Neural crest cell (in vitro differentiated cells): ENCODE measurements at places on chromosomes 3 and 15.
A peak's percentile ranks its signal among the peaks of the same experiment; 100 is the strongest.

- H3K4me1 ChIP-seq: no peaks in the 10 kb centered on the region
- no peak for DNase-seq
- H3K4me3 ChIP-seq: no peak overlapping the region
- H3K36me3 ChIP-seq: peaks cover 18% of the 10 kb centered on the region
- no peak overlapping the region for H3K27ac ChIP-seq
These were observed 56.9 kb downstream of the CEP152 start for GRCh38 chr15:48754011-48754410.

DNA sequence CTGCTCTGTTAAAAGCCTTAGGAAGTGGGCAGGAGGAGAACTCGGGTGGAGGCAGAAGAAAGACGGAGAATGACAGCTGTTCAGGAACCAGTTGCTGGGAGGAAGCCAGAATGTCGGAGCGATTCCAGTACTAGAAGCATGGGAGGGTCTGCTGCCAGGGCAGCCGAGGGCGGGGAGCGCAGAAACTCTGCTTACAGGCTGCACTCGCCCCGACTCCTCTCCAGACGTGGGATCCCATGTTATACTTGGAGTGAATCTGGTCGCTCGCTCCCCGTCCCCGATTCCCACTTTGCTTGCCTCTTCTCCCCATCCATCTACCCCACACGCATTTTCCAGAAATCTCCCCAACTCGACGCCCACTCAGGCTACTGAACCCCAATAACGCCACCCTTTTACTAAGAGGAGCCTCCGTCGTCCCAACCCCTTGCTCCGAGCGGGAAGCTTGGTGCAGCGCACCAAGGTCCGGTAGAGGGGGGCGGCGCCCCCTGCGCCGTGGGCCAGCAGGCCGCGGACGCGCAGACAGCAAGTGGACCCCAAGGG is 665 bp downstream of the GATM start:
- H3K4me1 ChIP-seq: peaks cover 24% of the 10 kb centered on the region
- no peak overlapping the region for H3K27ac ChIP-seq
- DNase-seq: no peak
- peaks cover 68% of the 10 kb centered on the region for H3K27me3 ChIP-seq
- no peaks in the 10 kb centered on the region for H3K36me3 ChIP-seq
- peak overlapping the region; percentile 92 for H3K4me3 ChIP-seq

- peak overlapping the region; percentile 63 for H3K27ac ChIP-seq
- no peaks in the 10 kb centered on the region for H3K36me3 ChIP-seq
- no peaks in the 10 kb centered on the region for H3K27me3 ChIP-seq
- no peak for DNase-seq
- no peak overlapping the region for H3K4me3 ChIP-seq
- H3K4me1 ChIP-seq: peaks cover 21% of the 10 kb centered on the region
These were observed 21.1 kb upstream of the KLHL6 start for GRCh38 chr3:183576487-183577107.

DNA sequence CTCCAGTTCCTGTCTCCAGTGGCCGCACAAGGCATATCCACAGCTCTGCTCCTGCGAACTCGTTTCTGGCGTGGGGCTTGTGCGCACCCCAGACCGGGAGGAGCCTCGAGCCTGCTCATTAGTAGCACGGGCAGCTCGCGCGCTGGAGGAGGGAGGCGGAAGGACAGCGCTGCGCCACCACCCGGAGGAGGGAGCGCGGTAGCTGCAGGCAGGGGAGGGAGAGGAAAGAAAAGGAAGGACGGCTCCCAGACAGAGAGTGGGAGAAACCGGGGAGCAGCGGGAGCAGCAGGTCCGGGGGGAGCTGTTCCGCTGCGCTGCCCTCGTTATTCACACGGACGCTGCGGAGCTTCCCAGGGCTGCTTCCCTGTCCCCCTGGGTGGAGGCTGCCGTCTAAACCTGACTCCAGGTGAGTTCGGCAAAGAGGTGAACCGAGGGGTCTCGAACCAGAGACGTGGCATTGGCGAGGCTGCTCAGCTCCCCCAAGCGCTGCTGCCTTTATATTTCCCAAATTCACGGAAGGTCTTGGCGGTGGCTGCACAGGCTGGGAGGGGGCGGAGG is 121.3 kb upstream of the ZNF717 start:
- no peaks in the 10 kb centered on the region for H3K36me3 ChIP-seq
- peak overlapping the region; percentile 67 for H3K27ac ChIP-seq
- peak; percentile 57 for DNase-seq

GRCh38 chr15:58374147-58374546 is 57.6 kb upstream of the LIPC start:
- DNase-seq: no peak
- no peaks in the 10 kb centered on the region for H3K27me3 ChIP-seq
- H3K36me3 ChIP-seq: peaks cover 8% of the 10 kb centered on the region
- no peak overlapping the region for H3K4me3 ChIP-seq
- no peaks in the 10 kb centered on the region for H3K4me1 ChIP-seq

DNA sequence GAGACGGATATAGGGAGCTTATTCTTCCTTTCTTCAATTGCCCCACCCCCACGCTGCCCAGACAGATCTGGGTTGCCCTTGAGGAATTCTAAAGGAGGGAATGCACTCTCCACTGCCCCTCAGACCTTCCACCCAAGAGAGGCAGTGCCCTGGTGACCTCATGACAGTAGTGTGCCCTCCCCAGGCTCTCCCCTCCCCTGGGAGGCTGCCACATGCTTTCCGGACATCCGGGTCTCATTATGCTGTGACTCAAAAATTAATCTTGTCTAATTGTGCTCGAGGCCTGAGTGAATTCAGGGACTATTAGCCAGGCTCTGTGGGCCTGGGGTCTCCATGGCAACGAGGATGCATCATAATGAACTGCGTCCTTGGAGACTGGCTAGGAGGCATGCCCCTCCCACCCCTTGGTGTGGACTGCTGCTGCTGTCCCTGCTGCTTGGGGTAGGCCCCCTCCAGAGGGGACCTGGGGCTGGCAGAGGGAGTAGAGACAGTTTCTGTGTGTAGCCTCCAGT is 20.8 kb downstream of the CORO2B start:
- no peaks in the 10 kb centered on the region for H3K36me3 ChIP-seq
- H3K27me3 ChIP-seq: no peaks in the 10 kb centered on the region

DNA sequence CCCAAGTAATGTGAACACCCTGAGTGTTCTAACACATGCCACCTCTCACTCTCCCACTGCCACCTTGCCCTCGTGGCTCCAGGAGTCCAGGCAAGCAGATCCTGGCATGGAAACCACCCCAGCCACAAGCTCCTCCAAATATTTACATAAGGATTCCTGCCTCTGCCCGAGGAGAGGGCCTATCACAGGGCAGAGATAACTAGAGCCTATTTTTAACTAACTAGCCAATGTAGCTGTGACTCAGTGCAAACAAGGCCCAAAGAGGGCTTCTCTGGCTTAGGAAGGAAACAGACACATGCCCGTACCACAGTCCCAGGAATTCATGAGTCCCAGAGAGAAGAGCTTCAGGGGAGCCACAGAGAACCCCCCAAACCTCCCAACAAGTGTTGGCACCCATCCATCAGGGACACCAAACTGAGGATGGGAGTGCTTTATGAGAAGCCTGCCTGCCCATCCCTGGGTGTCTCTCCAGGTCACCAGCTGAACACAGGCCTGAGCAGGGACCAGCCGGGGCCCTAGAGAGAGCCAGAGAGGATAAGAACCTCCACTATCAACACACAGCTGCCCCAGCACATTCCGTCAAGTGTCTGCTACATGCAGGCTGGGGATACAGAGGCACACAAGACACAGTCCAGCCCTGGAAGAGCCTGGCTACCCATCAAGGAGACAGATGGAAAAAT is 9.2 kb downstream of the FYCO1 start:
- H3K4me3 ChIP-seq: no peak overlapping the region
- peak overlapping the region; percentile 76 for H3K27ac ChIP-seq
- peaks cover 15% of the 10 kb centered on the region for H3K4me1 ChIP-seq

DNA sequence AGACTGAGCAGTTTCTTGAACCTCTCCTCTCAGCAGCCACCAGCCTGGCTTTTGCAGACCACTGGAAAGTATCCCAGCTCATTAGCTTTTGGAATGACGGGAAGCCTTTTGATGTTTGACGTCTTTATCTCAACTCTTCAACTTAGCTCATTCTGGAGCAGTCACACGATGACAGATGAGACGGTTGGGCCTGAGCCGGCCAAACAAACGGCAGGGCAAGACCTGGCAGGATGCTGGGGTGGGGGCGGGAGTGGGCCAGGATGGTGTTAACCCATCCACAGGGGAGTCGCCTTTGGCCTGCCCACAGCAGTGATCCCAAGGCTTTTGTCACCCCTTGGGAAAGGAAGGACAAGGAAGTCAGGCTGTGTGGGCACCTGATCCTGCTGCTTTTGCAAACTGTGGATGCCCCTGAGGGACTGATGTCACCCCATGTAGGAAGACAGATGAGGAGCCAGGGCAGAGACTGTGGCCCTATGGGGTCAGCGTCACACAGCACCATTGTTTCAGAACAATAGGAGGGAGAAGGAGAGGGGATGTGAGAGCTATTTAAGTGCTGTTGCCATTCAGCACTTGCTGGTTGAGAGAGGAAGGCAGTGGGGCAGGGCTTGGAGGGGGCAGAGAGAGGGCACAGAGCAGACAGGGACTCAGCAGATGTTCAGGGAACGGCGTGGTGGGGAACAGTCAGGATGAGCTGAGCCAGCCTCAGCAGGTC is 121.9 kb upstream of the CTDSPL start:
- H3K4me1 ChIP-seq: peaks cover 30% of the 10 kb centered on the region
- H3K27ac ChIP-seq: peak overlapping the region; percentile 53
- H3K36me3 ChIP-seq: peaks cover 3% of the 10 kb centered on the region
- H3K4me3 ChIP-seq: no peak overlapping the region

GRCh38 chr3:27500986-27501385 is 16.8 kb upstream of the SLC4A7 start:
- no peaks in the 10 kb centered on the region for H3K36me3 ChIP-seq
- H3K27me3 ChIP-seq: no peaks in the 10 kb centered on the region
- no peak overlapping the region for H3K4me3 ChIP-seq
- H3K4me1 ChIP-seq: no peaks in the 10 kb centered on the region

- no peaks in the 10 kb centered on the region for H3K36me3 ChIP-seq
- no peak for DNase-seq
- H3K4me3 ChIP-seq: no peak overlapping the region
- H3K4me1 ChIP-seq: peaks cover 42% of the 10 kb centered on the region
These were observed 47.1 kb upstream of the AKAP13 start for GRCh38 chr15:85333132-85333831.

DNA sequence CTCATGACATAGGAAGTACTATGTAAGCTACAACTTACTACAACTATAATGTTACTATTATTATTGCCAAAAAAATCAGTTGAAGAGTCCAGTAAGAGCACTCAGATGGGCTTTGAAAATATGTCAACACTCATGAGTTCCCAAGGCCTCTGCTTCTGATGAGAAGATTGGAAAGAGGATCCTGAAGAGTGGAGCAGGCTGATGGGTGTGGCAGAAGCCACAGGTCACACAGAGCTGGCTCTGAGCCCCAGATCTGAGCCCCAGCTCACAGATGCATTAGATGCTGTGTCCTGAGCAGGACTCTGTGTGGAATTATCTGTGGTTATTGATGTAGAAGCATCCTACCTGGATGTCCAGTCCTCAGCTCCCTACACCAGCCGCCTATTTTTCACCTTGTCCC is 65.6 kb downstream of the SPSB4 start:
- no peaks in the 10 kb centered on the region for H3K27me3 ChIP-seq
- no peak overlapping the region for H3K4me3 ChIP-seq
- DNase-seq: no peak
- peaks cover 13% of the 10 kb centered on the region for H3K4me1 ChIP-seq

- DNase-seq: no peak
- H3K4me3 ChIP-seq: no peak overlapping the region
- no peaks in the 10 kb centered on the region for H3K36me3 ChIP-seq
These were observed 262.8 kb downstream of the LRTM1 start for GRCh38 chr3:54665016-54665600.

- H3K27me3 ChIP-seq: peaks cover 10% of the 10 kb centered on the region
- DNase-seq: peak; percentile 88
- peaks cover 23% of the 10 kb centered on the region for H3K4me1 ChIP-seq
- H3K4me3 ChIP-seq: peak overlapping the region; percentile 83
- H3K27ac ChIP-seq: no peak overlapping the region
These were observed 4.9 kb upstream of the IL17RD start for GRCh38 chr3:57169872-57170623.

DNA sequence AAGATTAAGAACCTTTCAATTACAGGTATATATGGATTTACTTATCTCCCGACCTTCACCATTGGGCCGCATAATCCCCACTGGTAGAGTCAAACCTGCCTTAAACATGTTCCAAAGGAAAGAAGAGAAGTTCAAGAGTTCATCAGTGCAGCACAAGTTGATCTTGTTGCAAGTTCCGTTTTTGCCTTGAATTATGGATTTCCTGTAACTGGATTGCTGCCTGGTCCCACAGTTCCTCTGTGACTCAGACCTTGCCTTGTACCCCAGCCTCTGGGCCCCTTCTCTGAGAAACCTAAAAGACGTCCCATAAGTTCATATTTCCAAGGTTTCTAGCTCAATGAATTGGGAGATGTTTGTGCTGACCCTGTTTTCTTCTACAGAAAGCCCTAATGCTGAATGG is 112.5 kb upstream of the THBS1 start:
- no peak overlapping the region for H3K27ac ChIP-seq
- no peaks in the 10 kb centered on the region for H3K27me3 ChIP-seq
- DNase-seq: no peak
- no peak overlapping the region for H3K4me3 ChIP-seq

GRCh38 chr3:157427901-157428300 is 8.7 kb upstream of the PTX3 start:
- H3K36me3 ChIP-seq: peaks cover 11% of the 10 kb centered on the region
- no peak for DNase-seq
- no peak overlapping the region for H3K27ac ChIP-seq

DNA sequence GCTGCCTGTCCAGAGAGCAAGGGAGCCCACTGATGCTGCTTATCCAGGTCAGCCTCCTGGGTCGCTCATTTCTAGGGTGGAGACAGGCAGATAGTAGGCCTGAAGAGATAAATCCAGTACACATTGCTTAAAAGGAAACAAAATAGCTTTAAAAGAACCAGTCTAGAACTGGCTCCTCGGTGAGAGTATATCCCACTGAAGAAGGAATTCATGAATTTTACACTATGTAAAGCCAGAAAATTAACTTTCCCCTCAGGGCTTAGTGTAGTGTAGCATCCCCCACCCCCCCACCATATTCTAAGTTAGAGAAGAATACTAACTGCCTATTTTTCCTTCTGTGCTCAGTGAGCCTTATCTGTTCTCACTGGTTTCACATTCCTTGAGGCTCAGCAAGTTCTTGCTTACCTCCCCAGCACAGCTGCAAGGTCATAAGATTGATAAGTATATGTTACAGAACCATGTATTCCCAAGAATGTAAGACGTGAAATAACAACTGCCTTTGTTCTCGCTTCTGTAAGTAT is 30.5 kb upstream of the NOX5 start:
- H3K36me3 ChIP-seq: no peaks in the 10 kb centered on the region
- no peak for DNase-seq
- H3K4me3 ChIP-seq: no peak overlapping the region
- no peaks in the 10 kb centered on the region for H3K4me1 ChIP-seq

DNA sequence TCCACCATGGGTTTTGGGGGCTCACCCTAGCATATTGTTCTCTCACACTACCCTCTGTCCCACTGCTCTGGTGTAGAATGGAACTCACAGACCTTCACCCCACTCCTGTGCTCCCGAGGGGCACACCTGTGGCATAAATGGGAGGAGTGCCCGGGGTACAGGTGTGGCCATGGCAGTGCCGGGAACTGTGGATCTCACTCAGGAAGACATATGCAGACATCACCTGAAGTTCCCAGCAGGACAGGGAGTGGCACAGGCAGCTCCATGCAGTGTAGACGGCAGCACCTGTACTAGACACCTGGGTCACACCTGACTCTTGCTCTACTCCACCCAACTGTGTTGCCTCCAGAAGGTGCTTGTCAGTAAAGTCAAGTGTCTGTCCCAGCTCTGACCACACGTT is 57.6 kb upstream of the MRPS22 start:
- no peaks in the 10 kb centered on the region for H3K4me1 ChIP-seq
- H3K4me3 ChIP-seq: no peak overlapping the region
- no peak overlapping the region for H3K27ac ChIP-seq
- no peaks in the 10 kb centered on the region for H3K36me3 ChIP-seq
